ENCODE measurements at places on chromosomes 5 and 9.

GRCh38 chr5:27083449-27084415 is 45.3 kb upstream of the CDH9 start:
- DNase-seq, result no peak

- DNase-seq, result no peak
Measured at GRCh38 chr5:120354126-120354525, 110.0 kb upstream of the PRR16 start.

- no peak for DNase-seq
Measured at GRCh38 chr5:155021842-155022241, 8.3 kb downstream of the KIF4B start.

DNA sequence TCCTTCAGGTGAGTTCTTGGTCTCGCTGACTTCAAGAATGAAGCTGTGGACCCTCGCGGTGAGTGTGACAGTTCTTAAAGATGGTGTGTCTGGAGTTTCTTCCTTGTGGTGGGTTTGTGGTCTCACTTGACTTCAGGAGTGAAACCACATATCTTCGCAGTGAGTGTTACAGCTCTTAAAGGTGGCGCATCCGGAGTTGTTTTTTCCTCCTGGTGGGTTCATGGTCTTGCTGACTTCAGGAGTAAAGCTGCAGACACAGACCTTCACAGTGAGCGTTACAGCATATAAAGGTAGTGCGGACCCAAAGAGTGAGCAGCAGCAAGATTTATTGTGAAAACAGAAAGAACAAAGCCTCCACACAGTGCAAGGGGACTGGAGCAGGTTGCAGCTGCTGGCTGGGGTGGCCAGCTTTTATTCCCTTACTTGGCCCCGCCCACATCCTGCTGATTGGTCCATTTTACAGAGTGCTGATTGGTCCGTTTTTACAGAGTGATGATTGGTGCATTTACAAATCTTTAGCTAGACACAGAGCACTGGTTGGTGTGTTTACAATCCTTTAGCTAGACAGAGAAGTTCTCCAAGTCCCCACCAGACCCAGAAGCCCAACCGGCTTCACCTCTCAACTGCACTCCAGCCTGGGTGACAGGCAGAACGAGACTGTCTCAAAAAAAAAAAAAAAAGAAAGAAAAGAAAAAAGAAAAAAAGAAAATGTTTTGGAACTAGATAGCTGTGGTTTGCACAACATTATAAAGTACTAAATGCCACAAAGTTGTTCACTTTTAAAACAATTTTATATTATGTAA is 9.1 kb upstream of the ERMP1 start:
- DNase-seq, result peak; percentile 30

DNA sequence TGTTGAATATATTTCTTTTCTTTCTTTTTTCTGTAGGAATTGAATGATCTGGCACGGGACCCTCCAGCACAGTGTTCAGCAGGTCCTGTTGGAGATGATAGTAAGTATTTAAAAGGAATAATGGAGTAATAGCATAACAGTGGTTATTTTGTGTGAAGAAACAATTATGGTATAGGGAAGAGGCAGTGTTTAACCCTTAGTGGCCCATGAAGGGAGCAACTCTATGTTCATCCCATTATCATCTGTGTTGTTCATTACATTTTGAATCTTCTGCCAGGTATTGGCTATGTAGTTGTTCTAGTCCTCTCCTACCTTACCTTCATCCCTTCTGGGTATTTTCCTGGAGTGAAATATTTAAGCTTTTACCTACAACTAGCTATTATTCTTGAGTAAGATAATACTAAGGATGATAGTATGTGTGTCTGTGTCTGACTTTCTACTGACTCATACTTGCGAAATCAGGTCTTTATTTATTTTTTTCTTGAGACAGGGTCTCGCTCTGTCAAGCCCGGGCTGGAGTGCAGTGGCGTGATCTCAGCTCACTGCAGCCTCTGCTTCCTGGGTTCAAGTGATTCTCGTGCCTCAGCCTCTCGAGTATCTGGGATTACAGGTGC is 39.3 kb downstream of the UBE2D2 start:
- DNase-seq, result no peak

- DNase-seq, result no peak
Measured at GRCh38 chr5:150264667-150265603, 24.6 kb downstream of the CAMK2A start.

DNA sequence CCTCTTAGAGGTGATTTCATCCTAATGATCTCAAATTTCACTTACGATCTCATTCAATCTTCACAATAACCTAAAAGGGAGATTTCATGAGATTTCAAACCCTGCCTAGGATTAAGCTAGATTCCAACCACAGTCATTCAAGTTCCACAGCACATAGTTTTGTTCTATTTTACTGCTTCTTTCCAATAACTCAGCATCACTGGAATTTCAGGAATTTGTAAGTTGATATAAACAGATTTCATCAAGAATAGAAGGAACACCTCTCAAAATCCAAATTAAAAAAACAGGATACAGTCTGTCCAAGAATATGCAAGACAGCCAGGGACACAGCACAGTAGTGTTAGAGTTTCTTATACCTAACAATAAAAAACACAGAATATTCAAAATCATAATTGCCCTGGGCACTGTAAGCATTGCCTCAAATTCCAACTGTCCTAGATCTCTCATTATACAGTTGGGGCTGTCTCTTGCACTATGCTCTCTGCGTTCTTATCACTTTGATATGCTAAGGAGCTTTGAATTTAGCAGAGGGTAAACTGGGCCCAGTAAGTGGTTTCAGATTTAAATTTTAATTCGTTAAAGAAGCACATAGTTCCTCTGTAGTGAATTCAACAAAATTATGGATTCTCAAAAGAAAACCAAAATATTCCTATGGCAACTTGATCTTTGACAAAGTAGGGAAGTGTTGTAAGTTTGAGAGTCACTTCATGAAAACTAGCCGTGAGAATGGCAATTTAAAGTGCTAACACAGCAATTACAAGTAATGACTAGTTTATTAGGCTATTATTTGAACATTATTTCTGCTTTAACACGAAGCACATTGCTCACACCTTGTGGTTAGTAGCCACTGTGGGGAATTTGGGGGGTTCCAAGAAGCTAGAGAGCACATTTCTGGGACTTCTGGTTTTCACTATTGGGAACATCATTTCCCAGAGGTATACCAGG is 478.6 kb upstream of the C9orf72 start:
- DNase-seq, result no peak

GRCh38 chr9:16867576-16868311 is 2.7 kb downstream of the BNC2 start:
- no peak for DNase-seq

- no peak for DNase-seq
Measured at GRCh38 chr9:136385015-136385414, 11.5 kb upstream of the CARD9 start.

- DNase-seq, result peak; percentile 64
Measured at GRCh38 chr9:82961504-82962125, 101.3 kb downstream of the RASEF start.

- DNase-seq, result no peak
Measured at GRCh38 chr5:178589180-178590140, 733 bp downstream of the COL23A1 start.

DNA sequence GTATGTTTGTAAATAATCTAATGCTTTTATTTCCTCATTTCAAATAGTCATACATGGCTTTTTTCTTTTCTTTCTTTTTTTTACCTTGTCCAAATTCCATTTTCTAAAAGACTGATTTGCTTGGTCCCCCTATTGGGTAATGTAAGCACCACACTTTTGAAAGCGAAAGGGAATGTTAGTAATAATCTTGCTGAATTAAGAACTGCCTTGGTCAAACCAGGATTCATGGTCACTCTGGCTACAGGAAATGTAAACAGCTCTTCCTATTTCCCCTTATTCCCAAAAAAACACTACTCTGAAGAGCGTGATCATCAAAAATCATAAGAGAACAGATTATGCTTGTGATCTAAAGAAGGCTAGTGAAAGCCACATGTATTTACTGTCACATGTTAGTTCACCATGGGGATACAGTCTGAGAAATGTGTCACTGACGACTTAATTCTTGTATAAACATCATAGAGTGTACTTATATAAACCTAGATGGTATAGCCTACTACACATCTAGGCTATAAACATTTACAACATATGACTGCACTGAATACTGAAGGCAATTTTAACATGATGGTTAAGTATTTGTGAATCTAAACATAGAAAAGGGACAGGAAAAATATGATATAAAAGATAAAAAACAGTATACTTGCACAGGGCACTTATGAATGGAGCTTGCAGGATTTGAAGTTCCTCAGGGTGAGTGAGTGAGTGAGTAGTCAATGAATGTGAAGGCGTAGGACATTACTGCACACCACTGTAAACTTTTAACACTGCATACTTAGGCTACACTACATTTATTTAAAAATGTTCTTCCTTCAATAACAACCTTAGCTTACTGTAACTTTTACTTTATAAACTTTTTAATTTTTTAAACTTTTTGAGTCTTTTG is 75.3 kb downstream of the HMGCR start:
- no peak for DNase-seq

- DNase-seq, result no peak
Measured at GRCh38 chr5:114361724-114362196, at the start of gene KCNN2. Gene KCNN2, plus strand, starts transcription at chr5:114362070. Its CDS starts 70 bp downstream, at chr5:114362140.

DNA sequence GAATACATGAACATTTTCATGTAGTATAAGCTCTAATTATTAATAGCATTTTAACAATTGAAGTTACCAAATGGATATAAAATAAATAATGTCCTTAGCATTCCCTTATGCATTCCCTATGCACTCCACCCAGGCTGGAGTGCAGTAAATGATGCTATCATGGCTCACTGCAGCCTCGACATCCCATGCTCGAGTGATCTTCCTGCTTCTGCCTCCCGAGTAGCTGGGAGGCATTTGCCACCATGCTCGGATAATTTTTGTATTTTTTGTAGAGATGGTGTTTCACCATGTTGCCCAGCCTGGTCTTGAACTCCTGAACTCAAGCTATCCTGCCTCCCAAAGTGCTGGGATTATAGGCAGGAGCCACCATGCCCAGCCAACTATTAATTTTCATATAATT is 184.0 kb downstream of the PBX3 start:
- DNase-seq, result no peak

DNA sequence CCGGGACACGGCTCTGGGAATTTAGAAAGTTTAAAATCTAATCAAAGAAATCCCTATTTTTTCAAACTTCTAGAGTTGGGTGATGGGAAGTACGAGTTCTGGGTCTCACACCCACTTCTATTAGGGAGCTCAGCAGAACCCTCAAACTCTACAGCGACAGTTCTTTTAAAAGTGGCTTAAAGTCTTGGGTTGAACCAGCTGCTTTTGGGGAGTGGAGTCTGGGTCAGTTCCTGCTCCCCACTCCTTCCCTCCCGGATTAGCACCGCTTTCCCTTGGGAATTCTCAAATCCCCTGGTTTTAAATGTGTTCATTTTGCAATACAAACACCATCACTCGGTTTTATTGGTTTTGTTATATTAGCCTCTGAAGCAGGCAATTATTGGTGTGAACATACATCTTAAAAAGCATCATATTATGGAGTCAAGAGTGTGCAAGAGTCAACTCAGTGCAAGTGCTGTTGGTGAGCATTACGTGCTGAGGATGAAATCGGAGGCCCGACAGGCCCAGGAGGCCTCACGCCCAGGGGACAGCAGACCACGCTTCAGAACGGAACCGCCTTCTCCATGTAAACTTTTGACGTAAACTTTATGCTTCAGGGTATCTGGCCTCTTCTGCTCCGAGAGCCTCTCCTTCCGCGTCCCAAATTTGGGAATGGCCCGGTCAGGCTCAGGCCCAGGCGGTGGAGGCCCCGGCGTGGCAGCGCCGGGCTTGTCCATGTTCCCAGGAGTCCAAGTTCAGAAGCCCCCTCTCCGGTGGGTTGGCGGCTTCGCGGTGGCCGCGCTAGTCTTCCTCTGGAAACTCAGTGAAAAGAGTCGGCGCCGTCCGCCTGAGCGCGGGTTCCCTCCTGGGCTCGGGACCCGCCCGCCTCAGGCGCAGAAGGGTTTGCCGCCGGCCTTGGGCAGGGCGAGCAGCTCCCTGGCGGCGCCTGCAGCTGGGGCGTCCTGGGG is 5.3 kb downstream of the IRX4 start:
- no peak for DNase-seq

DNA sequence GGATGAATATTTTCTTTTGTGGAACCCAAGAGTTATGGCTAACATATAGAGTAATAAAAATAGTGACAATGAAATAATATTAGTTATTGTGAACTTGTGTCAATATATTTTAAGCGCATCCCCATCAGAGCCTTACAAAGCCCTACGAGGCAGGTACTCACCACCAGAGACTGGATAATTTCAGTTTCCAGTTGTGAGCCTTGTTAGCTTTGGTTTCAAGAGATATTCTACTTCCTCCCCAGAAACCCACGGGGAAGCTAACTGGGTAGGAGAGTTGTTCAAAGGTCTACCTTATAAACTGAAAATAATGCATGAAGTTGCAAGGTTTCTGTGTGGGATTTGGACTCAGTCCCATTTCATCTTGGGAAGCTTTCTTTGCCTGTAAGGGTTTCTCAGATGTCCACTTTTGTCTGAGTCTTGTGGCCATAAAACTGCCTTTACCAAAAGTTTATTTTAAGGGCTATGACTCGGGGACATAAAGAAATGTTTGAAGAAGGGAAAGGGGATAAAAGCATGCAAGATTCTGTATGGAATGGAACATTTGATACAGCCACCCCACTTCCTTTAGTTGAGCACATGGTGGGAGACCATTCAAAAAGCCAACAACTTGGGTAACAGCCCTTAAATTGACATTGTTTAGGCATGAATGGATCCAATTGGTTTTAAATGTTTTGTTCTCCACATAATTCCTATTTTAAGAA is 57.4 kb upstream of the ANKRD55 start:
- DNase-seq, result no peak

GRCh38 chr5:172078726-172079345 is 72.4 kb upstream of the FBXW11 start:
- DNase-seq, result no peak

DNA sequence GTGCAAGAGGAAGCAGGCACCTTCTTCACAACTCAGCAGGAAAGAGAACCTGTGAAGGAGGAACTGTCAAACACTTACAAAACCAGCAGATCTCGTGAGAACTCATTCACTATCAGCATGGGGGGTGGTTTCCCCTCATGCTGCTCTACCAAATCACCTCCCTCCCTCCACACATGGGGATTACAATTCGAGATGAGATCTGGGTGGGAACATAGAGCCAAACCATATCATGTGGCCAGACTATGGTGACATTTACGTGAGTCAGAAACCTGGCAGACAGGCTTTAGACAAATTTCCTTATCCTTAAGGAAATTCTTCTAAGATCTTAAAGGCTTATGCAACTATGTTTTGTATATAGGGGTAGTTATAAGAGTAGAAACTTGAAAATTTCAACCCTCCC is 8.7 kb upstream of the AOPEP start:
- no peak for DNase-seq

DNA sequence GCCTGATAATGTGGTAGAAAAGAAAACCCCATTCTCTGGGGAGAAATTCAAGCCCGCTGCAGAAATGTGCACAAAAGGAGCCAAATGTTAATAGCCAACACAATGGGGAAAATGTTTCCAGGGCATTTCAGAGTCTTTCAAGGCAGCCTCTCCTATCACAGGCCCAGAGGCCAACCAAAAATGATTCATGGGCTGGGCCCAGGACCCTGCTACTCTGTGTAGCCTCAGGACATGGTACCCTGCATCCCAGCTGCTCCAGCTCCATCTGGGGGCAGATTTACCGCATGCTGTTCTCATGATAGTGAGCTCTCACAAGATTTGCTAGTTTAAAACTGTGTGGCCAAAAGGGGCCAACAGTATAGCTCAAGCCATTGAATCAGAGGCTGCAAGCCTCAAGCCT is 41.1 kb downstream of the RAPGEF6 start:
- DNase-seq, result no peak

GRCh38 chr5:116632890-116633289 is 58.3 kb upstream of the SEMA6A start:
- no peak for DNase-seq

- DNase-seq, result no peak
Measured at GRCh38 chr5:167699432-167699831, 592.0 kb upstream of the WWC1 start.
